ENCODE measurements at places on chromosomes 3 and 15.

DNA sequence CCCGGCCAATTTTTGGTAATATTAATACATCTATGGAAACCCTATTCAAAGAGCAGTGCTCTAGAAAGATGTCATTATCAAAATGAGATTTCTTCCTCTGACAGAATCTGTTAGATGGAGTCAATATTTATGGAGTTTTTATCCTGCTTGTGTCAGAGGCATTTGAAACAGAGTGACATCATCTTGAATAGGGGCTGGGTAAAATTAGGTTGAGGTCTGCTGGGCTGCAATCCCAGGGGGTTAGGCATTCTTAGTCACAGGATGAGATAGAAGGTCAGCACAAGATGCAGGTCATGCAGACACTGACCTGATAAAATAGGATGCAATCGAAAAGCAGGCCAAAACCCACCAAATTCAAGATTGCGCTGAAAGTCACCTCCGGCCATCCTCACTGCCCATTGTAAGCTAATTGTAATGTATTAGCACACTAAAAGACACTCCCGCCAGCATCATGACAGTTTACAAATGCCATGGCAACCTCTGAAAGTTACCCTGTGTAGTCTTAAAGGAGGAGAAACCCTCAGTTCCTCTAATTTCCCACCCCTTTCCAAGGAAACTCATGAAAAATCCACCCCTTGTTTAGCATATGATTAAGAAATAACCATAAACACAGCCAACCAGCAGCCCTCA lies 27.3 kb upstream of the CCDC50 start:
- DNase-seq, result no peak

GRCh38 chr3:188631291-188632010 lies 477.5 kb downstream of the LPP start:
- DNase-seq, result peak; percentile 63

- DNase-seq, result no peak
These were observed 86.3 kb upstream of the TCF12 start for GRCh38 chr15:56832125-56832524.

GRCh38 chr3:76502076-76502475 lies 537.8 kb upstream of the ROBO2 start:
- DNase-seq, result no peak

DNA sequence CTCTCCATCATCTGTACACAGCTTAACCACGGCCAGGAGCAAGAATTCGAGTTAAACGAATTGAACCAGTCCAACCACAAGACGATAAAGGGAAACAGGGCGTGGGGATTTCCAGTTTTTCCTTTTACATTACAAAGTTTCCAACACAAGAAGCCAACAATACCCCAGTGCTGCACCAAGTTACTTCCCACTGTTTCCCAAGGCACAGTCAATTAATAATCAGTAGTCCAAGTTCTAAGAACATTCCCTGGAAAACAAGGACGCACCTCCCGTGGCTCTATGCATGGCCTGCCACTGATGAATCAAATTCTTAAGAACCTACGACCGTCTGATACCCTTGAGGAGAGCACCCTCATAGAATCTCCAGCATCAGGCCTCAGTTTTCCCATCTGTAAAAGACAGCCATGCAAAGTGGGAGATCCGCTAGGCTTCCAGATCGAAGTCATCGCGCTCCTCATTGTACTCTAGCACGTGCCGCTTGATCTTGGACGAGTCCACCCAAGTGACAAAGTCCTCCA lies 774 bp downstream of the IMP3 start:
- no peak for DNase-seq

GRCh38 chr15:28030801-28031200 lies 68.3 kb downstream of the OCA2 start:
- no peak for DNase-seq

GRCh38 chr3:18740631-18741583 lies 315.8 kb upstream of the SATB1 start:
- no peak for DNase-seq

DNA sequence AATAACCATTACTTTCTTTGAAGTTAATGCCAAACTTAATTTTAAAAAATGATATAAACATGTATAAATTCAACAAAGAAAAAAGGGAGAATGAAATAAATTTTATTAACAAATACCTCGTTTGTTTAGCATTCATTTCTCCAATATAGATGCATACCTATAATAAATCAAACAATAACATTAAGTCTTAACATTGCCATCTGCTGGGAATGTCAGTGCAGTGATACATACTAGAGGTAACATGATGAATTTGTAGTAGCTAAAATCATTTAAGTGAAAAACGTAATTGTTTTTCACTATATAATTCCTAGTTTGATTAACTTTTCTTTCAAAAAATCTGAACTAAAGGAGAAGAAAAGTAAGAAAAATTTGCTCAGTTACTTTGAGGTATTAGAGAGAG lies 340.2 kb upstream of the CBLB start:
- no peak for DNase-seq

GRCh38 chr3:8283193-8283592 lies 218.4 kb upstream of the LMCD1 start:
- no peak for DNase-seq

DNA sequence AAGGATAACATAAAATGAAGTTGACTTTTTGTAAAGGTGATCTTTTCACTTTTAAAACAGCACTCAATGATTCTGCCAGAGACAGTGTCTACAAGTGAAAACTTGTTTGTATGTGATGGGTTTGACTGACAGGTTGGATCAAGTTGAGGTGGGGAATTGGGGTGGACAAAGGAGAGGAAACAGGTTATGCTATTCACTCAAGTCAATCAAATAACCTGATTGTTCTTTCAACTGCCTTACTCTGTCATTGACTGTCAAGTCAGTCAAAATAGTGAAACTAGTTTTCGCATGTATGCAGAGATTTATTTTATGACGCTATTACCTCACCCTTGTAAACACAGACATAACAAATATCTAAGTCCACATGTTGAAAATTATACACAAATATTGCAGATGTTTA lies 187.7 kb downstream of the ROBO2 start:
- no peak for DNase-seq

DNA sequence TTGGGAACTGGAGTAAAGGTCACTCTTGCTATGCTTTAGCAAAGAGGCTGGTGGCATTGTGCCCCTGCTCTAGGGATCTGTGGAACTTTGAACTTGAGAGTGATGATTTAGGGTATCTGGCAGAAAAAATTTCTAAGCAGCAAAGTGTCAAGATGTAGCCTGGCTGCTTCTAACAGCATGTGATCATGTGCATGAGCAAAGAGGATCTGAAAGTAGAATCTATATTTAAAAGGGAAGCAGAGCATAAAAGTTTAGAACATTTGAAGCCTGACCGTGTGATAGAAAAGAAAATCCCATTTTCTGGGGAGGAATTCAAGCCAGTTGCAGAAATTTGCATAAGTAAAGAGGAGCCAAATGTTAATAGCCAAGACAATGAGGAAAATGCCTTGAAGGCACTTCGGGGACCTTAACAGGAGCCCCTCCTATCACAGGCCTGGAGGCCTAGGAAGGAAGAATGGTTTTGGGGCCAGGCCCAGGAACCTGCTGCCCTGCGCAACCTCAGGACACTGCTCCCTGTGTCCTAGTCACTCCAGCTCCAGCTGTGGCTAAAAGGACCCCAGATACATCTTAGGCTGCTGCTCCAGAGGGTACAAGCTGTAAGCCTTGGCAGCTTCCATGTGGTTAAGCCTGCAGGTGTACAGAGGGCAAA lies 212.2 kb upstream of the LINGO1 start:
- DNase-seq, result no peak

- no peak for DNase-seq
These were observed 77.8 kb downstream of the B3GNT5 start for GRCh38 chr3:183330881-183331280.

DNA sequence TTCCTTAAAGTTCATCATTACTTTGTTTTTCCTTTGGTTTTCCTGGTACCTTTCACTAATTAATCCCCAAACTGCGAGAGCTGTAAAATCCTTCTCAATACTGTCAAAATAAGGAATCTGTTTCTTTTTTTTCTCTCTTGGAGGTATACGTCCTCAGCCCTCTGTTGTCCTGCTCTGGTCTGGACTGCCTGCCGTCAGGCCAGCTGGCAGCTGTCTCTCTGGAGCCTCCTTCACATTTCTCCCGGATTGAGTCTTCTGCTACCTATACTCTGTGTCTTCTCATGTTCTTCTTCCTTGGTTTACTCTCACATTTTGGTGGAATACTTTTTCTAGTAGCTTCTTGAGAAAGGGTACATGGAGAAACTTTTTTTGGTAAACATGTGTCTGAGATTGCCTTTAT lies 13.8 kb downstream of the TATDN2 start:
- no peak for DNase-seq

Data from amniotic stem cell (primary cell).